ENCODE measurements at places on chromosomes 6 and 20.

DNA sequence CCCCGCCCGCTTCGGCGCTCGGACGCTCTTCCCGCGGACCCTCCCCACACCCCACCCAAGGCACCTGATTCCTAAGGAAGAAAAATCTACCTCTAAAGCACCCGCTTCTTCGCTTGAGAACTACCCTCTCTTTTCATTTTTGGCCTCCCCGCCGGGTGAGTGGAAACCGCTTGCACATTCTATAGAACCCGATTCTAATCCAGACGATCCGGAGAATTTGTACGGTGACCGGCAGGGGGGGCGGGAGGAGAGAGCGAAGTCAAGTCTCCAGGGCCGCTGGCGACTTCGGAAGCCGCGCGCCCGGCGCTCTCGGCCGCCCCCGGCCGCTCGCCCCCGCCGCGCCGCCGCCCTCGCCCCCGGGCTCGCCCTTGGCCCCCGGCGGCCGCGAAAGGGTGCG is at the start of gene RBM24:
RBM24 (plus strand) TSS at position 262 of the 397 bp plus-strand sequence. CDS start 221 bp downstream, outside the sequence.
- DNase-seq = peak; percentile 50

DNA sequence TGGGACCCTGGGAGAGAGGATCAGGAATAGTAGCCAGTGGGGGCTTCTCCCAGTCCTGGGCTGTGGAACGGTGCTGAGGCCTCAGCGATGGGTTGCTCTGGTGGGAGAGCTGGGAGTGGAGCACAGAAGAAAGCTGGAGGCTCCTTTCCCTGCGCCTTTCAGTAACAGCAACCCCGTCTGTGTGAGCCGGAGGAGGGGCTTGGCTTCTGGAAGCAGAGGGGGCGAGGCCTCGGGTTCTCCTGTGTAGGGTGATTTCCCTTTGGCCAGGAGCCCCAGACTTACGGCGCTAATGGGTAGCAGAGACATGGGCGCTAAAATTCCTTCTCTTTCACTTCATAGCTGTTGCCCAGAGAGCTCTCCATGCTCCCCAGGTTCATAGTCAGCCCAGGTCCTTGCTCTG is 55.0 kb downstream of the DAAM2 start:
- DNase-seq = no peak

- DNase-seq = peak; percentile 32
Measured at GRCh38 chr6:25054469-25054868, 118.7 kb upstream of the RIPOR2 start.

GRCh38 chr20:62933966-62934365 is 4.0 kb upstream of the GID8 start:
- DNase-seq = no peak

DNA sequence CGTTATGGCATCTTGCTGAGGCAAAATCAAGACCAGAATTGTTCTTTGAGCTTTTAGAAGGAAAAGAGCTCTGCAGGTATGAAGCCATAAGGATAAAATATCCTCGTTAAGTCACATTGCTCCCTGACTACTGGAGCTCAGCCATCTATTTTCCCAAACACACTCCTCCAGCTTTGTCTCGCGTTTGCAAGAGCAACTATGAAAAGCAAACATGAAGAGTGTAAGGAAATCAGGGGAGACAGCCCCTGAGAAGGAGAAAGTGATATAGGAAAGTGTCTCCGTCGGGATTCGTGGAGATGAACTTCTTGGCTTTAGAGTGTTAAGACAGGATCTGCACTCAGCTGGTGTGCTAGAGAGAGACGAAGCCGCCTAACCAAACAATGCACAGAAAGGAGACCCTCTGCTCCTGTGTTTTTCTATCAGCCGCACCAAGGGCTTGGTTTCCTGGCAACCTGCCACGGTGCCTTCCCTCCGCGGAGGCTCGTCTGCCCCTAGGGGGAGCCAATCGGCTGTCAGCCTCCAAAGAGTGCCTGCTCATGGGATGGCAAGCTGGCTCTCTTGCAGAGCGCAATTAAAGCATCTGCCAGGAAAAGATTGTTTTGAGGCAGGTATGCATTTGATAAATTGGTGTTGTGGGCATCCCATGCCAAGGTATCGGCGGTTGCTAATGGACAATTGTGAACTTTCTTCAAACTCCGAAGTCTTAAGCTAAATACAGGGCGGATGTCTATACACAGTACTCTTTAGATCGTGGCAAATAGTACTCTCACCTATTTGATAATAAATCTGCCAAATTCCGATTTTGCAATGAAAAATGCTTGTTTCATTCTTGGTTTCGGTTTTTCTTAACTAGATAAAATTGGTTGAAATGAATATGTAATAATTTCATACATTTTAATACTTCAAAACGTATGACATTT is 603.2 kb downstream of the RNF144B start:
- peak; percentile 32 for DNase-seq

GRCh38 chr20:63648895-63649589 is 4.2 kb downstream of the STMN3 start:
- no peak for DNase-seq

- no peak for DNase-seq
Measured at GRCh38 chr6:17419189-17419575, 25.8 kb downstream of the CAP2 start.

DNA sequence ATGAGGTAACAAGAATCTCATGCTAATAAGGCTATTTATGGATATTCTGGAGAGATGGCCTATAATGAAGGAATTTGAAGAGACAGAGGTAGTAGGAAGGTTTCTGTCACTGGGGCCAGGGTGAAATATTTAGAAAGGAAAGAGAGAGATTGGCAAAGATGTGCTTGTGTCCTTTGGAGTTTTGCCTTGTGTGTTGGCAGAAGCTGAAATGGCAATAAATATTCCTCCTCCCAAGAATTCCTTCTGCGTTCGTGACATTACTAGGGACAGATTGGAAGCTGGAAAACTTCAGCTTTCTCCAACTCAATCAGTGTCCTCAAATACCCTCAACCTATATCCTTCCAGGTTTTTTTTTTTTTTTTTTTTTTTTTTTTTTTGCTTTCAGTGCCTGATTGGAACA is 6.3 kb downstream of the SAMD5 start:
- DNase-seq = no peak

GRCh38 chr6:87574237-87574804 is 15.5 kb downstream of the RARS2 start:
- peak; percentile 16 for DNase-seq

DNA sequence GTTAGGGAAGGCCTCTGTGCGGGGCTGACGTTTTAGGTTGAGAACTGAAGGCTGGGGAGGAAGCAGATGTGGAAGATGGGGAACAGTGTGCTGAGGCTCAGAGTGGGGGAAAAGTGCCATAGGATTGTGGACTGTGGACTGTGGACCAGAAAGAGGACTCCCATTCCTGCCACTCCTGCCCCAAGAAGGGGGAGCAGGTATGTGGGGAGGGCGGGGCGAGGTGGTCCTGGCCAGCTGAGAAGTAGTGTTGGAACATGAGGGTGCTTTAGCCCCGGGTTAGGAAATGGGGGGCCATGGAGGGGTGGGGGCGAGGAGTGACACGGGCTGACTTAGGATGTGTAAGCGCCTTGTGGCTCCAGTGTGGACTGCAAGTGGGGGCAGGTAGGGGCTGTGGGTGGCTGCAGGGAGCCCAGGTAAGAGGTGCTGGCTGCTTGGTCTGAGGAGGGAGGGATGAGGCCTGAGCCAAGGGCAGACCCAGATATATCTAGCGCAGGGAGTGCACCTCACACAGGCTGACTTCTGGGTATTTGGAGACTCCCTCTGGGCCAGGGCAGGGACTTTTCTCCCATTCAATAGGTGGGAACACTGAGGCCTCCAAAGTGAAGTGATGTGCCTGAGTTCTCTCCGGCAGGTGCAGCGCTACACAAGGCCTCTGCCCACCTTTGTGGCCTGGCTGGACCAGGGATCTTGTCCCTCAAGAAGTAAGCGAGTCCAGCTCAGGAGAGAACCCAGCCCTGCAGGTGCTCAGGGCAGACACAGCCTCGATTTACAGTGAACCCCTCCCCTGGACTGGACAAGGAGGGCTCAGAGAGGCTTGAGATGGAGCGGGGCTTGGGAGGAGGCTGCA is 76.6 kb upstream of the TOX2 start:
- no peak for DNase-seq

- DNase-seq = no peak
Measured at GRCh38 chr6:49646130-49646824, 9.6 kb upstream of the RHAG start.

- no peak for DNase-seq
Measured at GRCh38 chr20:2296524-2297356, 939 bp downstream of the TGM3 start.

DNA sequence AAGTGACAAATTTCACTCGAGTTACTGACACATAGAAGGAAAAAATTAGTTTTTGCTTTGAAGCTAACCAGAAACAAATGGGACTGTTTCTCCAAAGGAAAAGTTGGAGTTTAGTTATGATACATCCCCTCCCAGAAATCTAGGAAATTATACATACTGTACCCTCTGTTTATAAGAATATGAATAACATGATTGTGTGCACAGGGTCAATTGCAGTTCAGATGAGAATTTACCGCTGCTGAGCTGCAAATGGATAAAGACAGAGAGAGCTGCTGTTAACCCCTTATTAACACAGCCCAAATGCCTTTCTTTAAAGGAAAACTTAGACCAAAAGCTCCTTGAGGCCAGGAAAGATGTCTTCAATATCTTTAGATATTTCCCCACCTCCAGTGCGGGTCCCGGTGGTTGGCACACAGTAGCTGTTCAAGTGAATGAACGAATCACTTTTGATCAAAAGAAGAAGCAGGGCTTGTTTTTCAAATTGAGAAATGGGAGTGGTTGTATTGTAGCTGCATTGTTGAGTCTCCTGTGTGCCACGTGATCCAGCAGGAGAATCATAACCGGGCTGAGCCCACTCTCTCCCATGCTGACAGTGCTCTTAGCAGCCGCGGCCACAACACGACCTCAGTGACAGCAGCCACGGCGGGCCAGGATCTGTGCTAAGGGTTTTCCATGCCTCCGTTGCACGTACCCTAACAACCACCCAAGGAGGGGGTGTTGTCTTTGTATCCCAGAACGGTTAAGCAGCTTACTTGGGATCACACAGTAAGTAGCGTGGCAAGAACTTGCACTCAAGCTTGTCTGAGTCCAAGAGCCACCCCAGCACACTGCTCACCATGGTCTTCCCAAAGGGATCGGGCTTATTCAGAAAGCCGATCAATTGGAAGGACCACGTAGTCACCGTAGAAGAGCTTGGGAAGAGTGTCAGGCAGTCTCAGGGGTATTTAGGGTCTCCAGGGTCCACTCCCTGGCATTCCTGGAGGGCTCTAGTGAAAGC is 53.5 kb upstream of the BMP6 start:
- no peak for DNase-seq

- no peak for DNase-seq
Measured at GRCh38 chr6:69768664-69769063, 28.1 kb downstream of the LMBRD1 start.

- no peak for DNase-seq
Measured at GRCh38 chr6:39867592-39867991, 66.7 kb downstream of the MOCS1 start.

GRCh38 chr6:72974276-72974675 is 251.0 kb downstream of the KHDC1L start:
- no peak for DNase-seq

DNA sequence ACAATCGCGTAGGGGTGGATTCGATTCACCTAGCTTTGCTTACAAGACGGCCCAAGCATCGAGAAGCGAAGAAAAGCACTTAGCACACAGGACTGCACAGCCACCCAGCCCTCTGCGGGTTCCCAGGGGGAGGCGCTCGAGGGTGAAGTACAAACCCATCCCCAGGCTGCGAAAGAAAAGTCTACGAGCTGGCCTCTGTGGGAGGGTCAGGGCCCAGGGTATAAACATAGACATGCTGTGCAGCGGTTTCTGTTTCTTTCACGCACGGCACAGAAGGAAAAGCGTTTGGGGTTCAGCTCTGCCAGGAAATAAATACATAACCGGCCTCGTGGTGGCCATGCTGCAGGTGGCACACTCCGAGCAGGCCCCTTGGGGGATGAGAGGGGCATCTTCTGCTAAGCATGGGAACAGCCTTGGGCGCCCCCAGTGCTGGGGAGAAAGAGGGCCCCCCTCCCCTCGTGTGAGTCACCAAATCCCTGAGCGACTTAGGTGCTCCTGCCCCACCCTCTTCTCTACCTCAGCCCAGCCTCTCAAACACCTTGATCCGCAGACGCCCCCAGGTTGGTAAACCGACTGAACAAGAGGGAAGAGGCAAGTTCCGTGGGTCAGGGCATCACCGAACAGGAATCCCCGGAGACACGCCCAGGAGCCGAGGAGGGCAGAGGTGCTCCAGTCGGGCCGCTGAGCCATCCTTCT is 91.6 kb upstream of the RIPOR2 start:
- no peak for DNase-seq

DNA sequence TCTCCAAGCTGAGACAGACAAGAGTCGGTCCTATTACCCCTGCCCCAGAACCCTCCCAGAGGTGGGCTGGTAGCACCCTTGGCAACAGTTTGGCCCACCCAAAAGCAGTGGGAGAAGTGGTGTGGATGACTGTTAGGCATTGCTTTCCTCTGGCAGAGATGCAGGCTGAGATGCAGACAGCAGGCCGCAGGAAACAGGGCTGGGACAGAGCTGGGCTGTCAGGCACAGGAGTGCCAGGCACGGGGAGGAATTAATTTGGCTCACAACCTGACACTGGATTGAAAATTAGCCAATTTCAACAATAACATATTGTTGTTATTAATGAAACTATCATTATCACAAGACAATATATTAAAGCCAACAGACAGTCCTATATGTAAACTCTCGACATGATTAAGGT is 15.7 kb upstream of the SIRT5 start:
- no peak for DNase-seq

DNA sequence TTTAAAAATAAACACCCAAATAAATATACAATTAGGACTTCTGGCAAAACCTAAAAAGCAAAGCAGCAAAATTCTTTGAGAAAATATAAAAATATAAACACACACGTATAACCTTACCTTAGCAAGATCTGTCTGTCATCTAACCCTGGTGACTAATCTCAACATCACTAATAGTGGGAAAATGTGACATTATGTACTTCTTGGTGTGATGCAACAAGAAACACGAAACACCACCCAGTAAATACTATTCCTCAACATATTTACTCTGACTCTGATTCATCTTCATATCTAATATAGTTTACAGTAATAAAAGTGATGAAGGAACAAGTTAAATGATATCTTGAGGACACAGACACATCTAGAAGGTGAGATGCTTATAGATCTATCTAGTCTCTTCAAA is 332.6 kb upstream of the MANEA start:
- no peak for DNase-seq

DNA sequence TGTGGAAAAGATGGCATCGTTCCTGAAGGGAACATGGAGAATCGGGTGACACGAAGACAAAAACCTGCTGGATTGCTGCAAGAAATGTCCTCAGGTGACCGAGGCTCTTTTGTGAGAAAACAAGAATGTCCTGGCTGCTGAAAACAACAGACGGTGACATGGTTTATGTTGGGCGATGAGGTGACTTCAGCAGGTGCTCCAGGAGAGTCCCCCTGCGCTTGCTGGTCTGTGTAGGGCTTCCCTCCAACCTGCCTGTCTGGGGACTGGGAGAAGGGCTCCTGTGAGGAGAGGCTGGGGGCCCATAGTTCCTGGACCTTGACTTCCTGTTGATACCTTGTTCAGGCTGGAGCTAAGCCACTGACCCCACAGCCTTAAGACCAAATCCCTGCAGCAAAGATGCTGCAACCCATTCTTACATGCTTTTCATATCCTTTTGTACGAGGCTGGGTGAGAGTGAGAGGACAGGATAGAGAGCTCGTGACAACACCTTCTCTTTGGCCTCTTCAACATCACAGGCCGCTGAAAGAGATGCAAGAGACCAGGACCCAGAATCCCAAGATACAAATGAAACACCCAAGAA is 134.8 kb downstream of the CD83 start:
- DNase-seq = no peak

- DNase-seq = no peak
Measured at GRCh38 chr20:50189681-50190250, 864 bp upstream of the CEBPB start.

GRCh38 chr20:5150226-5151076 is 23.6 kb downstream of the CDS2 start:
- DNase-seq = no peak

All from kidney glomerular epithelial cell (primary cell).